Psoas muscle (tissue), 8 donors: ENCODE measurements at places on chromosomes 4 and X. TPM values are rescaled to one million over a fixed set of nuclear protein-coding genes. Genes with fewer than 3 reads are reported as not detected.

GRCh38 chr4:99845708-99846469 lies 29.3 kb downstream of the DAPP1 start:
- no peak for DNase-seq

DNA sequence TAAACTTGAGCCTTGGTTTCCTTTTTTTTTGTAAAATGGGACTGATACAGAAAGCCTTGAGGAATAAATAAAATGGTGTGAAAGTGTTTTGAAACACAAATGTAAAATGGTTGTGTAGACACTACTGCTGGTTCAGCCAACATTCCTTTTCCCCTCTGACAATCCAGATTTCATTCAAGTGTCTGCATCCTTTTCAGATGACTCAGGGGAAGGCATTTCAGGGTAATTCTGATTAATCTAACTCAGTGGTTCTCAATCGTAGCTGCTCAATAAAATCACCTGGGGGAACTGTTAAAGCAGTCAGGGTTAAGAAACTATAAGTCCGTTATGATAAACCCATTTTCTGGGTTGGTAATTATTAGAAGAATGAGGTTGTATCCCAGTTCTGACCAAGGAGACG lies 4.6 kb downstream of the ARHGAP10 start:
- no peak for DNase-seq

GRCh38 chr4:24595659-24596058 lies 11.3 kb upstream of the DHX15 start:
- no peak for DNase-seq

- no peak for DNase-seq
Measured at GRCh38 chrX:18797141-18797540, 89.7 kb downstream of the PPEF1 start.

SPACA5 gene
- total RNA-seq: not detected

- DNase-seq: no peak
Measured at GRCh38 chr4:183165376-183165775, 66.3 kb downstream of the WWC2 start.

DNA sequence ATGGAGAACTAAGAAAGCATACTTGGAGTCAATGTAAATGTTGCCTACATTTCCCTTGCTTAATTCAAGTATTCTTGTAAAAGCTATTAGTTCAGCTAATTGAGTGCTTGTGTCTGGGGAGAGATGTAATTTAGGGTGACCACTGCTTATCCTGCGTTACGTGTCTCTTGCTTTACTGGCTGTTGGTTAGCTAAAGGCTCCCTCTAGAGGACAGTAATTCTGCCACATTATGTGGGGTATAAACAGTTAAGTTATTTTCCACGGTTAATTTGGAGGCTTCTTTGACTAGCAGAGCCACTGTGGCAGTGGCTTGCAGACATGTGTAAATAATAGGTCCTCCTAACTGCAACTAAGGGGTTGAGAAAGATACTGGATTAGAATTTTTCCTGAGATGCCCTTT lies 25.3 kb upstream of the NAF1 start:
- DNase-seq: no peak

GRCh38 chrX:1720836-1721235 lies 106.0 kb downstream of the ASMT start:
- no peak for DNase-seq

PRRG1 gene
- 11.5 TPM for total RNA-seq

GRCh38 chr4:141079393-141079930 lies 53.8 kb downstream of the RNF150 start:
- DNase-seq: no peak

TRAM1L1 gene
- 0.54 TPM for total RNA-seq

GRCh38 chr4:127469542-127469941 lies 163.2 kb upstream of the INTU start:
- DNase-seq: no peak

- DNase-seq: no peak
Measured at GRCh38 chrX:53263597-53264094, 17.7 kb downstream of the IQSEC2 start.

- DNase-seq: no peak
Measured at GRCh38 chr4:154559494-154560418, 3.1 kb upstream of the FGB start.

DNA sequence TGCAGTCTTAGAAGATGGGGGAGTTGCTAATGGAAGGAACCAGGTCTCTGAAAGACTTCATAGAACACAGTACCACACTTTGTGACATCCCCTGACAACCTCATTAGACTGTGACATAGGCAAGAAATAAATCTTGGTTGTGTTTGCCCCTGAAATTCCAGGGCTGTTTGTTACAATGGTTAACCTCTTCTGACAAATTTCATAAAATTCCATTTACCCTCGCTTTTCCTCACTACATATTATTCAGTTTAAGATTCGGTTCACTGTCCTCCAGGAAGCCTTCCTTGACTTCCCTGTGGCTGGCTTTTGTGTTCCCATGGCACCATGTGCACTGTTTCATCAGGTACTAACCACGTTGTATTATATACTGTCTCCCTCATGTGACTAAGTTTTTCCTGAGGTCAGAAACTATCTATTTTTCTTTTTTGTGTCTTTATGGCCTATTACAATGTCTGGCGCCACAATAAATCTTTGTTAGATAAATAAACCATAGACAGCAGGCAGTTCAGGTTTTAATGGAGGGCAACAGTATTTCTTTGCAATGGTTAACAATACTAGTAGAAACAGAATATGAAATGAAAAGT lies 54.2 kb downstream of the ATXN3L start:
- DNase-seq: no peak

DNA sequence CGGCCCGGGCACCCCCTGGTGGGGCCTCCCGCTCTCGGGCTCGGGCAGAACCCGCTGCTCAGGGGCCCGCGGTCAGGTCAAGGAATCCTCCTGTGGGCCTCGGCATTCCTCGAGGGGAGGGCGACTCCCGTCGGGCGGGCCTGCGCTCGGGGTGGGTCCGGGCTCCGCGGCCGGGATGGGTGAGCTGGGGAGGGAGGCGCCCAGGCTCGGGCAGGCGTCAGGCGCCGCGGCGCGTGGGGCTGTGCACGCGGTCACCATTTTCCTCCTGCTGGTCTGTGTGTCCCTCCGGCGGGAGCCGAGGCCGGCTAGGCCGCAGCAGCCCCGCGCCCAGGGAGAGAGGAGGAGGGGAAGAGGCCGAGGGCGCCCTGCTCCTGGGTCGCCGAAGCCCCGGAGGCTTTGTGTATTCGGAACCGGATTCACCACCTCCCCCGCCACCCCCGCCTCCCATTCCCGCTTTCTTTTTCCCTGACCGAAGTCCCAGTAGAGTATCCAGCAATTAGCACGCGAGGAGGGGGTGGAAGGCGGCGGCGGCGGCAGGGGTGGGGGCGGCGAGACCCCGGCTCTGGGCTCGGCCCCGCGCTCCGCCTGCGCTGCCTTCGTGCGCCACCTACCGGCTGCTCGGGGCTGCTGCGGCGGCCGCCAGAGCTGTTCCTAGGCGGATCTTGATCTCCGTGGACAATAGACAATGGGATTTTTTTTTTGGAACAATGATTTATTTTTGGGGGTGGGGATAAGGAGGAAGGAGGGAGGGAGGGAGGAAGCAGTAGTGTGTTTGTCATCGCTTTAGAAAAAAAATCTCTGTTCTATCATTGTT lies 99.0 kb upstream of the MAML3 start:
- peak; percentile 83 for DNase-seq

DNA sequence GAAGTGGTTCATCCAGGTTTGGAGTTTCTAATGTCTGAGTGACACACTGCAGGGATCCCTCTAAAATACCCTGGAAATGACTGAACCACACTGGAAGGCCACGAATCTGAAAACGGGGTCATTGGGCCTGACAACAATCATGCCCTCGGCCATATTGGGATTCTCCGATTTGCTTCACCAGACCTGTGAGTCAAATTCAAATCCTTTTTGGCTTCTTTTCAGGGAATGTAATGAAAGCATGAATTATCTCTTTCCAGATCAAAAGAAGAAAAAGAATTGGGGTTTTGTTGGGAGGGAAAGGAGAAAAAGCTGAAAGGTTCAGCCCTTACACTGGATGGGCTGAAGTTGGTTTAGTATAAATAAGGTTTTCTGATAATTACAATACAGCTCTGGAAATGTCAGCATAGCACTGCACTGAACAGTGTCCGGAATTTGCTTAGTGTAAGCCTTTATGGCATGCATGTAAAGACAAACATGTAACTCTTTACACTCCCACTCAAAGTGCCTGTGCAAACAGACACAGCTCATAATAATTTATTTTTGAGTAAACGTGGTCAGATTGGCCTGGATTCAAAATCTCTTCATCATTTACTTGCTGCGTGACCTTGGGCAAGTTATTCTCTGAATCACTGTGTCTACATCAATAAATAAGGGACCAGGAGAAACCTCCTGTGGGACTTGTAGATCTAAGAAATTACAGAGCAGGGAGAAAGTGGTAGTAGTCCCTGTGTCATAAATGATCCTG lies 21.4 kb downstream of the CT47C1 start:
- DNase-seq: no peak

DNA sequence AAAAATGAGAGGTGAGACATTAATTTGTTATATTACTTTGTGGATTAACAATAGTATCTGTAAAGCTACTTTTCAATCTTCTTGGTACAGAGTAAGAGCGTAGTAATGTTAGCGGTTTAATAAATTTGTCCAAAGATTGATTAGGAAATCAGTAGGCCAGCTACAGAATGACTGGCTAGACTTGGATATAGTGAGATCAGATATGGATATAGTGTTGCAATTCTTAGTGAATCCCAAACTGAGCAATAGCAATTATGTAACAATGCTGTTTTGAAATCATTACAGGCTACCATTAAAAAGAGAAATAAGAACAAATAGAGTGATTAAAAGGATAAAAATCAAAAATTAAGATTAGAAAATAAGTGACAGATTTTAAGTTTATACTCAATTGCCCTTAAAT lies 847 bp upstream of the UGT2A2 start:
- no peak for DNase-seq

- DNase-seq: peak; percentile 20
Measured at GRCh38 chrX:149074398-149074797, 430.7 kb downstream of the IDS start.

APEX2 gene
- 10.5 TPM for total RNA-seq

DNA sequence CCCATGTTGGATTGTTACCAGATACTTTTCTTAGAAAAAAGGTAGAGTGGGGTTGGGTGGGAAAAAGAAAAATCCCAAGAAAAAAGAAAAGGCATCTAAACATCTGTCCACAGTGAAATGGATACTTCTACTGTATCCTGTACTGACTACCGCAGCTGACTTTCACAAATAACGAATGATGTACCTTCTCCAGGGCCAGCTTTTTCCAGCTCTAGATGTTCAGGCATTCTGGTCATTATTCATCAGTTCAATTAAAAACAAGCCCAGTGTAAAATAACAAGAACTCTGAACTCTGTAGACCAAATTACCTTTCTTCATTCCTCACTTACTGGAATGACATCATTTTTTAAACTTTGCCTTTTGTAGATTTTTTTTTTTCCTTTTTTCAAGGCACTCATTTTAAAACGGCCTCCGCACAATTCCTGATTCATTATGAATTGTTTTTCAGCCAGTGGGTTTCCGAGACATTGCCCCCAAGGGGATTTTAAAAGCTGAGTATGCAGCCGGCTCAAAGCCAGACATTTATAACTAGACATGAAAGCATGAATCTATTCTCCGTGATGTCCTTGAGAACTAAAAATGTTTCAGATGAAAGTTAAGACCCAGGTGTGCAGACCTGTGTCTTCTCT lies 113.5 kb downstream of the PRKX start:
- DNase-seq: no peak

TCEANC gene
- 4.2 TPM for total RNA-seq

DNA sequence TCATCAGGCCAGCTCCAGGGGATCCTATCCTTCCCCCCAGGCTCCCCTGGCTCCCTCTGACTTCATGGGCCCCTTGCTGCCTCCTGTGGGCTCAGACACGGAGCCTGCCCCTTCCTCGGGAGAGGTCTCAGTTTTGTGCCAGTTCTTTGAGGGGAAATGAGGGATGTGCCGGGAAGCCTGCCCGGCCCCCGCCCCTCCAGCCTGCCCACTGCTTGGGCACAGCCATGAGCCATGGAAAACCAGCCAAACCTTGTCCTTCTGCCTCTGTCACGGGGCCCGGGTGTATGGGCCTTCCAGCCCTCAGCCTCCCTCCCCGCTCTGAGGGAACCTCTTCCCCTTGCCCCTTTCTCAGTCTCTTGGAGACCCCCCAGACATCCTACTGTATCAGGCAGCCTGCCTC lies 6.8 kb downstream of the BGN start:
- DNase-seq: no peak

BMX gene
- 0.80 TPM for total RNA-seq

- DNase-seq: no peak
Measured at GRCh38 chr4:7610022-7610670, 175.4 kb upstream of the PSAPL1 start.

DNA sequence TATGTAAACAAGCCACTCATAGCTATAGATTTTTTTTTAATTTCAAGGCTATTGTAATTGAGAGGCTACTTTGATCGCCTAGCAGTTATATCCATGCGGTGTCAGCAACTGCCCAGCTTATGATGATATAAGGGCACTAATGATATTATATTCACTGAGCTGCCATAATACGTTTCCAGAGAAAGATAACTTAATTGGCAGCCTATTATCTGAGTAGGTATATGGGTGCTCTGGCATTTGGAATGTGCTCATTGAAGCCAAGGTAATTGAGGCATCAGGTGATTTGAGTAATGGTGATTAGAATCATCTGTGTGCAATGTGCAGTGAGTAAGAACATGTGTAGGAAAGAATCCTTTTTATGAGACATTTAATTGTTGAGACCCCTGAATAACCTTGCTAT lies 490.0 kb downstream of the CENPC start:
- DNase-seq: no peak

DNA sequence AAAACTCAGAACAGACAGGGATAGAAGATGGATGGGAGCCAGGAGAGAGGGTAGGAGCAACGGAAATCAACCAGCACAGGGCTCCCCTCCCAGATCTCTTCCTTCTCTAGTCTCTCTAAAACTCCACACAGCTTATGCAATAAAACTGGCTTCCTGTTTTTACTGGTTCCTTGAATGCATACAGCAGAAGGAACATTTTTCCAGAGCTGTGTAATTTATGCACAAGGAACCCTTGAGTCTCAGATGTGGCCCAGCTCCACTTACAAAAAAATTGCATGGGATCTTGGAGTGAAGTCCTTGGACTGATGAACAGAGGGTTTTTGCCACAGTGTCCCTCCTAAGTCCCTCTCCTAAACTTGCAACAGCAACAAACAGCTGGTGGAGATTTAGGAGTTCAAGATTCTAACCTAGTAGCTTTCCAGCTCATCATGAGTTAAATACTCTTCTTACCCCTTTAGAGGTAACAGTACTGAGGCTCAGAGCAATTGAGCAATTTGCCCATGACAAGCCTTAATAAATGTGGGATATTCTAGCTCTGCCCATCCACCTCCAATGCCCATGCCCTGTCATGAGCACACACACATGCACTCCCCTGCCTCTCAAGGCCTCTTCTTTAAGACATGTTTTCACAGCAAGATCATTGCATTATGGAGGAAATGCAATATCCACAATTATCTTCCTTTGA lies 18.4 kb upstream of the CC2D2A start:
- DNase-seq: no peak

DNA sequence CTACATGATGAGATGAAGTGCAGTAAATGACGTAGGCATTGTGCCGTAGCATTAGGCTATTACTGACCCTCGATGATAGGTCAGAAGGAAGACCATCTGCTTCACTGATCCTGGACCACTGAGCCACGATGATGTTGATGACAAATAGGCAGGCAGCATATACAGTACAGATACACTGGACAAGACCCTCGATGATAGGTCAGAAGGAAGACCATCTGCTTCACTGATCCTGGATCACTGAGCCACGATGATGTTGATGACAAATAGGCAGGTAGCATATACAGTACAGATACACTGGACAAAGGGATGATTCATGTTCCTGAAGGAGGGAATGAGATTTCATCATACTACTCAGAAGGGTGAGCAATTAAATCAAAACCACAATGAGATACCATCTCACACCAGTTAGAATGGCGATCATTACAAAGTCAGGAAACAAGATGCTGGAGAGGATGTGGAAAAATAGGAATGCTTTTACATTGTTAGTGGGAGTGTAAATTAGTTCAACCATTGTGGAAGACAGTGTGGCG lies 50.9 kb downstream of the BEND4 start:
- no peak for DNase-seq
